ENCODE measurements at places on chromosomes 5 and 9.

GRCh38 chr5:139413153-139413552 is 9.3 kb upstream of the SPATA24 start:
- no peak for DNase-seq

GRCh38 chr5:59799668-59800346 is 93.7 kb downstream of the PDE4D start:
- DNase-seq: no peak

- no peak for DNase-seq
Measured at GRCh38 chr9:76562511-76562911, 103.5 kb downstream of the GCNT1 start.

GRCh38 chr9:75149841-75150241 is 61.5 kb downstream of the OSTF1 start:
- peak; percentile 36 for DNase-seq

DNA sequence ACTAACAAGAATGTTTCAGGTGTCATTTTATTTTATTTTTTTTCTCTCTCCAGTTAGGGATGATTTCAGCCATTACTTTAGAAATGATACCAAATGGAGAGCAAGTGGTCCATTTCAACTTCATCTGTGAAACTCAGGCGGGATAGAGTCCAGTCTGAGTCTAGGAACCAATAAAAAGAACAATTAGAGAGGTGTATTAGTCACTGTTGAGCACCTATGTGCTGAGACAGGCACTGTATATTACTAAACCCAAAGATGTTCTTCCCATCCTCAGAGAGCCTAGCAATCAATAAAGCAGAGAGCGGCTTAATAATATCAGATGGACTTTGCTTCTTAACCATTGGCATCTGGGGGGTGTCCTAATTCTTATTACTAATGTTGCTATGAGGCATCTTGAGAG is 410.3 kb upstream of the SLC24A2 start:
- DNase-seq: no peak

GRCh38 chr9:129559506-129559881 is 61.4 kb downstream of the C9orf50 start:
- DNase-seq: no peak

GRCh38 chr5:176776141-176776865 is 34.1 kb upstream of the UNC5A start:
- DNase-seq: no peak

GRCh38 chr5:65133477-65134110 is 348.1 kb downstream of the ADAMTS6 start:
- no peak for DNase-seq

DNA sequence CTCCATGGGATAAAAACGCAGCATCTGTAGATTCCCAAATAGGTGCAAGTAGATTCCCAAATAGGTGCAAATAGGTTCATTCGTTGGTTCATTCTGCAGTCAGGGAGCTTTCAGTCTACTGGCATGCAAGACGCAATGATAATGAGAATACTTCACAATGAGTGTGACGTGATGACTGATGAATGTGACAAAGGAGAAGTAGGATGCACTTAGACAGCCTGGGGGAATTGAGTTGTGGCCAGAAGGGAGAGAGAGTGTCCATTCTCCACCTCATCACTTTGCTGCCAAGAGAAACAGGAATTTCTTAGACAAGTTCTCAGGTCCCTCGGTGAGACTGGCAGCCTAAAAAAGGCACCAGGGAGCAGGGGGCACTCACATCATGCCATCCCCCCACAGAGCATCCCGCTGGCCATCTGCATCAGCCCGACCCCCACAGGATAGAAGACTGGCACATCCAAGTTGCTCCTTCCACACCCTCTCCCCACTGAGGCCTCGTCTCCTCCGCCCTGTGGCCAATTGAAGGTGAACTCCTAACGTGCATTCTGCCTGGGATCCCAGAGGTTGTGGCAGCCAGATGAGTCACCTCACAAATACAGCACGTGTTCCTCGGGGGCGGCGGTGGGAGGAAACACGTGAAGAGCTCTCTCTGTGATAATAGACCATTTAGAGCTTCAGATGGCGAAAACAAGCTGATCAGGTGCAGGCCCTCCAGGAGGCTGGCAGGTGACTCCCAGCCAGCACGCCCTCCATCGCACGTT is 19.9 kb upstream of the KCNIP1 start:
- no peak for DNase-seq

GRCh38 chr9:76004526-76004925 is 114.1 kb downstream of the PCSK5 start:
- DNase-seq: no peak

- DNase-seq: no peak
Measured at GRCh38 chr9:113932906-113933584, 56.9 kb downstream of the ZNF618 start.

DNA sequence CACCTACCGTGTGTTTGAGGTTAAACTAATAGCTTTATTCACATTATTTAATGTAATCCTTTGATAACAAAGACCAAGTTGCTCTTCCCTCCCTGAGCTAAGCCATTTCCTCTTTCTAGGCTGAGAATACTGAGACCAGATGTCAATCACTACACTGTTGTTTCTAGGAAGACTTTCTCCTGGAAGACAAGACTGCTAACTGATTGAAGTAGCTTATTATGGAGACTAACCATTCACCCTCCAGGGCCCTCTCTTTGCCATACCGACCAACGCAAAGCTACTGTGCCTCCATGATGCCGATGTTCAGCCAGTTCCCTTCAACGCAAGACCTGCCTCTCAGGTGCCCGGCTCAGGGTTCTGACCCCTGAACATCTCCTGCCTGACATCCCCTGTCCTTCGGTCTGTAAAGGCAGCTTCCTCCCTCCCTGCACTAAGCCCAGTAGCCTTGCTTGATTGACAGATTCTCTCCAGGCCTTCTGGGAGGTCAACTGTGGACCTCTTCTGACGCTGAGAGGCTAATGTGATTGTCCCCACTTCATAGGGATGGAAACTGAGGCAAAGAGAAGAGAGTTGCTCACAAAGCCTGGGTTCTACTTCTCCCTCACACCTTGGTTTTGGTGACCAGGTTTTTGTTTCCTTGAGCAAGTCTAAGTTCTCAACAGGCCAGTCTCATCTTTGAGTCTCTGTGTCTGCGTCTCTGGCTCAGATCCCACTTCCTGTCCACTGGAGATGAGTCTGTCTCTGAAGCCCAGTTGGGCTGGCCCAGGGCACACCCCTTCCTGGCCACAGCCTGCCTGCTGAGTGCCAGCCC is 259.7 kb upstream of the IRX2 start:
- DNase-seq: no peak

GRCh38 chr5:180130291-180130869 is 58.8 kb upstream of the RNF130 start:
- DNase-seq: no peak

DNA sequence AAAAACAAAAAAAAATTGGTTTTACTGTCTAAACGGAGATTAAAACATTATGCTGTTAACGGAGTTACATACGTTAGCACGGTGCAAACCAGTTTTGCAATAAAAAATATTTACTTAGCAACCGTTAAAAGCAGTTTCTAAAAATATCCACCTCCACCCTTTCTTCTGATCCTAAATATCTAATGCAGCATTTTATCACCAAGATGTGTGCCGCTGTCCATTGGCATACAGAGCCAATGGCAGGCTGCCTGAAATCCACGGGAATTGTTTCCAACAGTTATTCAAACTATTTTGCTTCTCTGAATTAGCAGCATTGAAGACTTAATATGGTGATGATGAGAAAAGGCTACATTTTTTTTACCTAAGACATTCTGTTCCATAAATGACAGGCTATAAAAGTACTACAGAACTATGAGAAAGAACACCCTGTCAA is 61.6 kb downstream of the CSNK1A1 start:
- DNase-seq: no peak

DNA sequence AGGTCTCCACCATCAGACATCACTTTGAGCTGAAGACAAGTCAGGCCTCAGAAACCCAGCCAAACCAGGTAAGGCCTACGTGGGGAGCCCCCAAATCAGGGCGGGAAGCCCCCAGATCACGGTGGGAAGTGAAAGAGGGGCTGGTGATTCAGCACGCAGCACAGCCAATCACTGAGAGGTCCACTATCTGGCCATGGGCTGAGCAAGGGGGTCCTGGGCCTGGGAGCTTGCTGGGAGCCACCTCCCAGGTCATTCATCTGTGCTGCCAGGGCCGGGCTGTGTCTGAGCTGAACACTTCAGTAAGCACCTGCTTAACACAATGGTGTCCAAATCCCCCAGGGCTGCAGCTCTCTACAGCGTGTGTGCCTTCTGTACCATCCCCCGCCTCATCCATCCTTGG is 15.5 kb downstream of the MED10 start:
- DNase-seq: no peak

GRCh38 chr5:124748687-124749594 is 2.5 kb upstream of the ZNF608 start:
- no peak for DNase-seq

DNA sequence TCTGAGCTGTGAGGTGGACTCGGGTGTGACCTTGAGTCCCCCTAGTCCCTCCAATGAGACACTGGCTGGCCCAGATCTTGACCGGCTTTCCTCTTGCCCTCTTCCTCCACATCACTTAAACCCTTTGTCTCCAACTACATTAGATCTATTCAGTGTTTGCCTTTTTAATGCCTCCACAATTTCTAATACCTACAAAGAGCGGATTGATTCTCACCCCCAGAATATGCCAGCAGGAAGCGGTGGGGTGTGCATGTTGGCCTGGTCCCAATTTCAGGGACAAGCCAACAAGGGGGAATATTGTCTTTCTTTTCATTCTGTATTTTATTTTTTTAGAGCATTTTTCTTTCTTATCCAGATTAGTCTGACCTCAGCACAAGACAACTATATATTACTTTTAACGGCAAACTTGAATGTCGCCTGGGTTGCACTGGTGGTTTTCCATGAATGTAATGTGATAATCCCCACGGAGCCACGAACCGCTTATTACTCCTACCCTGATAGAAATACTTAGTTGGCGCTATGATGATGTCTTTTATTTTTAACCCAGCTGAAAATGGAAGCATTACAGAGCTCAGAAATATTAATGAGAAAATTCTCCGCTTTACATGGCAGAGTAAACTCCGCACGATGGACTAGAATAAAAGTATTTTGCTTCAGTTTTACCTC is 68.5 kb upstream of the MYO10 start:
- DNase-seq: no peak

DNA sequence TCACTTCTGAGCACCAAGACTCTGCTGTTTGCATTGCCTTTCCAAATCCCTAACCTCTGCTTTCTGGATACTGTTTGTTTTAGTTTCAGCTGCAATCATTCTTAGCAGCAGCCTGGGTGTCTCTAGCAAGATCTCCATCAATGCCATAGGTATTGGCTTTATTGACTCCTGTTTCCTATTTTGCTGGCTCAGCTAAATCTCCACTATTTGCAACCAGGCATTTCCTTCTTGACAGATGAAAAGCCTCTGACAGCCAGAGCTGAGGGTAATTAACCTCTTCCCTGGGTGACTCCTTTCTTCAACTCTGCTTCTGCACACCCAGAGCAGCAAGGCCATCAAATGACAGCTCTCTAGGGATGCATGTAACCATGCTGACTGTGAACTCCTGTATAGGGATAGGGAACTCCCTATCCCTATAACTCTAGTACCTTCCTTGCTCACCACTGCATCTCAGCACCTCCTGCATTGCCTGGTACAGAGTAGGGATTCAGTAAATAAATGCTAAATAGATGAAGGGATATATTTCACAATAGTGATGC is 293.5 kb downstream of the TRIM32 start:
- DNase-seq: no peak

DNA sequence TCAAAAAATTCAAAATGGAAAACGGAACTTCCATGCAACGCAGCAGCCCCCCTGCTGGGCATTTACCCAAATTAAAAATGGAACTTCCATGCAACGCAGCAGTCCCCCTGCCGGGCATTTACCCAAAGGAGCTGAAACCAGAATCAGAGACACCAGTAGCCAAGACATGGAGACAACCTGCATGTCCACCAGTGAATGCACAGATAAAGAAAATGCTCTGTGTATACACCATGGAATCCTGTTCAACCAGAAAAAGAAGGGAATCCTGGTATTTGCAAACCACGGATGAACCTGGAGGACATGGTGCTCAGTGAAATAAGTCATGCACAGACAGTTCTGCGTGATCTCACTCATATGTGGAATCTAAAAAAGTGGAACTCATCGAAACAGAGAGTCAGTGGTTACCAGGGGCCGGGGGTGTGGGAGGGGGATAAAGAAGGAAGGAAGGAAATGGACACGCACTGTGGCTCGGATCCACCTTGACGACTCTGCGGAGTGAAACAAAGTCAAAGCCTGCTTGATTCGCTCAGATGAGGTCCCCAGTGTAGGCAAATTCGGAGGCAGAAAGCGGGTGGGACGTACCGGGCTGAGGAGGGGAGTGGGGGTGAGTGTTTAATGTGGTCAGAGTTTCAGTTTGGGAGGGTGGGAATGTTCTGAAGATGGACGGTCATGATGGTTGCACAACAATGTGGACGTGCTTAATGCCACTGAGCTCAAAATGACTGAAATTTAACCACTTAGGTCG is 40.2 kb upstream of the EXOC3 start:
- DNase-seq: no peak

- no peak for DNase-seq
Measured at GRCh38 chr5:42338136-42338535, 85.1 kb upstream of the GHR start.

DNA sequence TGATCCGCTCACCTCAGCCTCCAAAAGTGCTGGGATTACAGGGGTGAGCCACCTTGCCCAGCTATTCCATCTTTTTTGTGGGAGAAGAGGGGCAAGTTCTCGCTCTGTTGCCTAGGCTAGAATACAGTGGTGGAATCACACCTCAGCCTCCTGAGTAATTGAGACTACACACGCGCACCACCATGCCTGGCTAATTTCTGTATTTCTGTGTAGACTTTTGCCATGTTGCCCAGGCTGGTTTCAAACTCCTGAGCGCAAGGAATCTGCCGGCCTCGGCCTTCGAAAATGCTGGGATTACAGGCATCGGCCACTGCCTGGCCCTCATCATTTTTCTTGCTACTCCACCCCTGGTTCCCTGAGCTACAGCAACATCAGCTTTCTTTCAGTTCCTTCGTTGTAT is 2.8 kb upstream of the NOL6 start:
- DNase-seq: no peak

GRCh38 chr9:88800329-88800682 is 191.0 kb upstream of the S1PR3 start:
- no peak for DNase-seq

GRCh38 chr5:140043508-140043872 is 391 bp upstream of the NRG2 start:
- DNase-seq: peak; percentile 4

DNA sequence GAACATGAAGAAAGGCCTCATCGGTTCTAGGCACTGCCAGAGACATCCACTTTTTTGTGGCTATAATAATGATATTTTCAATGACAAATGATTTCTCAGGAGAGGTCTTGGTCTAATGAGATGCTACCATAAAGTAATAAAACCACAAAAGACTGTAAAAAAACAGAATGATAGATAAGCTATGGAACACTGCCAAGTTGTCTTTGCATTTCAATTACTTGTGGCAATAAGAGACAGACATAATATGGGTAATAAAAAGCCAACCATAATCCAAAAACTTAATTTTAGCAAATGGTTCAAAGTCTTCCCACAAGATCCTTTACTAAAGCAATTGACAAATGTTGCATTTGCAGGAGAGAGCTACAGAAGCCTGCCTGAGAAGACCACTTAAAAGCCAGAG is 292.5 kb downstream of the ATPSCKMT start:
- no peak for DNase-seq

Data from CD4-positive, alpha-beta T cell treated with Interleukin-17A for 4 hours (primary cell).